ENCODE measurements at places on chromosomes 6 and 20.
A peak's percentile ranks its signal among the peaks of the same experiment; 100 is the strongest.

- no peaks in the 10 kb centered on the region for H3K36me3 ChIP-seq
- H3K4me3 ChIP-seq = no peak overlapping the region
- no peaks in the 10 kb centered on the region for H3K4me1 ChIP-seq
- DNase-seq = no peak
- H3K27me3 ChIP-seq = no peaks in the 10 kb centered on the region
Observed at GRCh38 chr6:148287623-148288333, 54.9 kb upstream of the SASH1 start.

DNA sequence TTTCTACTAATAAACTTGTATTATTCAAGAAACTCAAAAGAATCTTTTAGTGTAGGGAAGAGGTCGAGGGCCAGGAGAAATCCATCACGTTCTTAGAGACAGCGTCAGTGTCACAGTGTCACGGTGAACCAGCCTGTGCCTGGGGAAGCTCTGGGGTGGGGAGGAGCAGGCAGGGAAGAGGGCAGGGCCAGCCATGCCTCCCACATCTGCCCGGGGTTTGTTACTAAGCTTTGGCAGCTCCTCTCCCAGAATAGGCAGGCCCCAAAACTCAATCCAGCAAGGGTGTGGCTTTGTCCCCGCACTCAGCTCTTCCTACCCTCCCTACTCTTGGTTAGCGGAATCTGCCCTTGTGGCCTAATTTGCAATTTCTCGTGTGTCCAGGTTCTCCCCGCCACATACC, 72.9 kb downstream of the TCP11 start:
- no peak for DNase-seq
- peaks cover 8% of the 10 kb centered on the region for H3K4me1 ChIP-seq
- peak overlapping the region; percentile 39 for H3K27ac ChIP-seq
- H3K27me3 ChIP-seq = no peaks in the 10 kb centered on the region

DNA sequence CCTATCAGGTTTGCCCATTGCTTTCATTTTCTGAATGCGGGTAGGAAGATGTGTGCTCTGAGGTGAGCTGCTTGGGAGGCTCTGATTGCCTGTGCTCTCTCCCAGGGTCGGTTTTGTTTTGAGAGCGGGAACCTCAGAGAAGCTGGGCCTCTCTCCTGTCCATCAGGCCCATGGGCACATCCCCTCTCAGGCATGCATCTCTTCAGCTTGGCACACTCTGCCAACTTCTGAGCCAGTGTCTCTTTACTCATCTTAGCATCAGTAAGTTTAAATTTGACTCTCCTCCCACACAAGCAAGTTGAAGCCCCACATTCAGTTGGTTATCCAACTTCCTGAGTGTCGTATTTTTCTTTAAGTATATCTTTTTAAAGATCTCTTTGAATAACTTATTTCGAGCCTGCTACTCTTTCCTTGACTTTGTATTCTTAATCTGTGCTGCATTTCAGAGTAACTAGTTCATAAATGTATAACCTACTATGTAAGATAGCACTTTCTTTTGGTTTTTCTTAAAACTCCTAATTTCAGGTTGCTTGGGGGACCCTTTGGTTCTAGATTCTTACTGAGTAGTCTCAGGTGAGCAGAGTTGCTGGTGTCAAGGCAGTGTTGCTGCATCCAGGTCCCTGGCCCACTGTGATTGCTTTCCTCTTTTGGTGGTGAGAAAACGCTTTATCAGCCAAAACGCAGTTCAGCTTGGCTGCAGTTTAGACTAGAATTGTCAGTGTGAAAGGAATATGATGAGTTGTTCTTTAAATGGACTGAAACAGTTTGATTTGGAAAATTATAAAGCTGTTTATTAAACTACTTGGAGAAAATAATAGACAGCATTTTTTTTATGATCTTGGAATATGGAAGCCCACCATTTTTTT, 54.8 kb downstream of the SNX9 start:
- H3K27me3 ChIP-seq = no peaks in the 10 kb centered on the region
- no peak for DNase-seq
- H3K27ac ChIP-seq = no peak overlapping the region
- H3K4me1 ChIP-seq = no peaks in the 10 kb centered on the region

GRCh38 chr6:114108119-114109002, 137.4 kb upstream of the HDAC2 start:
- no peak overlapping the region for H3K4me3 ChIP-seq
- no peak for DNase-seq
- H3K36me3 ChIP-seq = no peaks in the 10 kb centered on the region

DNA sequence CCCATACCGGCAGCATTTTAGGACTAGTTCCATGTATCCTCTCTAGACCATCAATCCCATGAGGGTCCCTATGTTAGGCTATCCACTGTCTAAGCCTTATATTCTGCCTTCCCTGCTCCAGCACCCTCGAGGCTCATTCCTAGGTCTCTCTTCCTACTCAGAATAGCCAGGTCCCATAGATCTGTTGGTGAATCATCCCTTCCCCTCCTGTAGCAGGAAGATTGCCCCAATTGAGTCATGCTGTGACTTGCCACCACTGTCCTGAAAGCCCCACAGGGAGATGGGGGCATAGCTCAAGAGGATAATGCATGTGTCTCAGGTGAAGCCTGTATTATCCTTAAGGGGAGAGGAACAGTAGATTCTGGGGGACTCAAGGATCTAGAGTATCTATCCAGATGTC, 143.1 kb upstream of the MOCS1 start:
- no peak overlapping the region for H3K4me3 ChIP-seq
- H3K27me3 ChIP-seq = peaks cover 3% of the 10 kb centered on the region
- peaks cover 10% of the 10 kb centered on the region for H3K4me1 ChIP-seq
- H3K36me3 ChIP-seq = no peaks in the 10 kb centered on the region

DNA sequence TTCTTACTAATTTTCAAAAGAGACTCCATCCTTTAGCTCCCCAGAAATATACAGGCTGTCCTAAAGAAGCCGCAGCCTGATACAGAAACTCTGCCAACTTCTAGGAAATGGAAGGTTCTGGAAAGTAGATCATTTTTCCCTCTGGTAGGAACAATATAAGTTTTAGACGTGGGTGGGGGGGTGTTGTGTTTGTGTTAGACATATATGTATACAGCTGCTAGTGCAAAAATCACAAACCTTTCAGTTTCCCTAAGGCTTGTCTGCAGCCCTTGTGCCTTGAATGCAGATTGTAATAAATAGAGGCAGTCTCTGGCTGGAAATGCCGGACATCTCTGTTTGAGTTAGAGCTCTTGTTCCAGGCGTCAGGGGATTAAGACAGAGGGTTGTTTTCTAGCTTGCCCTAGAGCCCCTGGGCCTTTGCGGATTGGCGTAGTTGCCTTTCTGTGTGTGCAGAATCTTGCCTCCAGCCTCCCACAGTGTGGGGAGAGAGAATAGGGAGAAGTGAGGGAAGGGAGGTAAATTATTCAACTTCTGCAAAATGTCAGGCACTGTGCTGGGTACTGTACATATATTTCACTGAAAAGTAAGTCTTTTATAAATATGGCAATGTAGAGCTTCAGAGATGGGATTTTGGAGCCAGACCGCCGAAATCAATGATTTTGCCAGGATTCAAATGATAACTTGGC, 269.7 kb downstream of the PRL start:
- no peak overlapping the region for H3K27ac ChIP-seq
- no peaks in the 10 kb centered on the region for H3K27me3 ChIP-seq
- no peak for DNase-seq
- H3K36me3 ChIP-seq = no peaks in the 10 kb centered on the region
- H3K4me3 ChIP-seq = no peak overlapping the region
- peaks cover 13% of the 10 kb centered on the region for H3K4me1 ChIP-seq

- DNase-seq = no peak
- H3K4me3 ChIP-seq = no peak overlapping the region
Observed at GRCh38 chr20:48754292-48754691, 73.5 kb downstream of the PREX1 start.

DNA sequence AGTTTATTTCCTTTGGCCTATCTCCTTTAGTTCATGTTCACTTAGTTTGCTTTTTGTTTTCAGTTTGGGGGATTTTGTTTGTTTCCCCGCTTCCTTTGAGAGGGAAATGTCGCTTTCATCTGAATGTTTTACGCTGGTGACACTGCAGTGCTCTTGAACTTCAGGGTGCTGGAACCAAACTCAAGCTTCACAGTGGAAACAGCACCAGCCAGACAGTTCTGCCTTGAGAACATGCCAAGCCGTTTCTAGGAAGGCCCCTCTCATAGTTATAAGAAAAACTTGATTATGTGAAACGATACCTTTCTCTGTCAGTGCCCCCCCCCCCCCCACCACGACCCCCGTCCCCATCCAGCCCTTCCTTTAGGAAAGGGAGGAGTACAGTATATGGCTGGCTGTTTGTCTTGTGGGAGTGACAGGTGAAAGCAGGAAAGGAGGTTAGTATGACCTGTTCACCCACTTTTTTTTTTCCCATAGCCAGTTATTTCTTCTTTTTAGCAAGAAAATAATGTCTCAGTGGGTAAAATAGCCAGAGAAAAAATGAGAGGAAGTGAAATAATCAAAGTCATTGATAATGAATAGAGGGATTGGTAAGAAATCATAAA, 130.1 kb downstream of the LRRC1 start:
- H3K4me3 ChIP-seq = no peak overlapping the region
- H3K4me1 ChIP-seq = peaks cover 43% of the 10 kb centered on the region
- H3K27me3 ChIP-seq = no peaks in the 10 kb centered on the region
- H3K27ac ChIP-seq = peak overlapping the region; percentile 92

GRCh38 chr6:108211671-108212070, 45.8 kb downstream of the NR2E1 start:
- peaks cover 26% of the 10 kb centered on the region for H3K36me3 ChIP-seq
- H3K4me3 ChIP-seq = no peak overlapping the region
- H3K27me3 ChIP-seq = no peaks in the 10 kb centered on the region
- no peak for DNase-seq

DNA sequence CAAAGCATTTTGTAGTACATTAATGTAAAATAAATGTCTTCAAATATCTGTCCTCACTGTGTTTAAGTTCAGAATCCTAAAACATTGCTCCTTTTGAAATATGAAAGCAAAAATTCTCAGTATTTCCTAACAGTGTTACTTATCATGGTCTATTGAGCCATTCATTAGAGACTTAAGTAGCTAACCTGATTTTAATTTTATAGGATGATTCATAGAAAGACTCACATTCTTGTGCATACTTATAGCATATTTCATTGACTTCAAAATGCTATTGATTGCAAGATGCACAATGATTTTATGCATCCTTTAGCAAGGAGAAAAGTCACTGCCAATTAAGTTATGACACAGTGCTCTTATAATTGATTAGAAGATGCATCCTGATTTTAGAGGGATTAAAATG, 85.7 kb downstream of the HIVEP1 start:
- H3K4me3 ChIP-seq = no peak overlapping the region
- no peaks in the 10 kb centered on the region for H3K27me3 ChIP-seq
- H3K36me3 ChIP-seq = no peaks in the 10 kb centered on the region

DNA sequence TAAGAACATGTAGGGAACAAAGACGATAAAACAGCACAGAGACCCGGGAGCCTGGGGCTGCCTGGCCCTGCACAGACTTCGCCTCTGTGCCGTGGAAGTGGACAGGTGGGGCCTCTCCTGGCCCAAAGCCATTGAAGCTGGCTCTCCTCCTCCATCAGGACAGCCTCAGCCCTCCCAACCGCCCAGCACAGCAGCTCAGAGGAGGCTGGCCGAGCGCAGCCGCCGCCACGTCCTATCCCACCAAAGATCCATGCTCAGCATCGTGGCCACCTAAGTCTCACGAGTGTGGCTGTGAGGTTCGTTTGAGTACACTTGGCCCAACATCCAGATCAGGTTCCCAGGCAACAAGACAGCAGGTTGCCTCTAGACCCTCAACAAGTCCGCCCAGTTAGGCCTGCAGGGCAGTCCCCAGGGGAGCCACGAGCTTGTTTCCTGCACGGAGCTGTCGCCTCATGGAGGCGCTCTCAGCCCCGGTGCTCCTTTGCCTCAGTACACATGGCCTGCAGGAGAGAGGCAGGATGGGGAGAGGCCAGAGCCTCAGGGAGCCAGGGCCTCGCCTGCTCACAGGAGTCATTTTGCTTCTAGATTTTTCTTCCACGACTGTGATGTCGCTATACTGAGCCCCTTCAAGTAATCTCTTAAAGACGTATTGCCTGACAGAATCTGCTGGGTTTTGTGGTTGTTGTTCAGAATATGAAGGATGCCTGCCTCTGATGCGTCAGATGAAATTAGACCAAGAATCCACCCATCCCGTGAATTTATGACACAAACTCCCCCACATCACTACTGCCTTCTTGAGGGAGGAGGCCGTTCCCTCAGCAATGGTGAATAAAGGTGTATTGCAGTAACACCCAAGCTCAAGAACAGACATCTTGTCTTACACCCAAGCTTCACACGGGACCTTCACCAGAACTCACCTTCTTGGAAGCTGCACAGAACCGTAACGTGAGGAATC, 102.7 kb downstream of the RNASET2 start:
- H3K4me3 ChIP-seq = no peak overlapping the region
- no peaks in the 10 kb centered on the region for H3K4me1 ChIP-seq
- H3K27ac ChIP-seq = no peak overlapping the region
- H3K27me3 ChIP-seq = peaks cover 3% of the 10 kb centered on the region

DNA sequence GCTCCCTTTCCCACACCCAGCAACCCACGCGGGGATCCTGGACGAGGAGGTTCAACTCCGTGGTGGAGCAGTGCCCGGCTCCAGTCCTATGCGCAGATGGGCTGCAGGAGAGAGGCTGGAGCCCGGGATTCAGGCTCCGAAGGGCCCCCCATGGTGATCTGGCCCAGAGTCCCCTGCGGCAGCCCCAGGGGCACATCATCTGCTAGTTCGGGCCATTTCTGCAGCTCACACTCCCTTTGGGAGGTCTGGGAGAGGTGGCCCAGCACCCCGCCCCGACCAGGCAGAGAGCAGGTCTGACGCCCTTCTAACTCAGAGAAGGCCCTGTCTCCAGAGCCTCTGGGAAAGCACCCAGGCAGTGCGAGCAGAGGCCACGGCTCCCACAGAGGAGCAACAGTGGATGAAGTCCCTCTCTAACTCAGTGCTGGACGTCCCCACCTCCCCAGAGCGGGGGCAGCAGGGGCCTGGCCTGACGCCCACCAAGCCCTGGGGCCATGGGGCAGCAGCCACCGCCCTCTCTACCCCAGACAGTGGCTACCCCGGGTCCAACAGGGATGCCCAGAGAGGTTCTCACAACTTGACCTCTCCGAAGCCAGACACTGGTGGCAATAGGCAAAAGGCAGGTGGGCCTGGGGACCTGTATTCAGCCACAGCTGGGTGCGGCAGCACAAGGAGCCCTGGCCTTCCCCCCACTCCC, 3.3 kb downstream of the KCNQ2 start:
- no peak overlapping the region for H3K27ac ChIP-seq
- H3K27me3 ChIP-seq = peaks cover 95% of the 10 kb centered on the region
- no peaks in the 10 kb centered on the region for H3K36me3 ChIP-seq

All from suprapubic skin (tissue), 4 donors.